NCI-H2107 (cell line): ENCODE measurements at places on chromosomes 2 and 18.

DNA sequence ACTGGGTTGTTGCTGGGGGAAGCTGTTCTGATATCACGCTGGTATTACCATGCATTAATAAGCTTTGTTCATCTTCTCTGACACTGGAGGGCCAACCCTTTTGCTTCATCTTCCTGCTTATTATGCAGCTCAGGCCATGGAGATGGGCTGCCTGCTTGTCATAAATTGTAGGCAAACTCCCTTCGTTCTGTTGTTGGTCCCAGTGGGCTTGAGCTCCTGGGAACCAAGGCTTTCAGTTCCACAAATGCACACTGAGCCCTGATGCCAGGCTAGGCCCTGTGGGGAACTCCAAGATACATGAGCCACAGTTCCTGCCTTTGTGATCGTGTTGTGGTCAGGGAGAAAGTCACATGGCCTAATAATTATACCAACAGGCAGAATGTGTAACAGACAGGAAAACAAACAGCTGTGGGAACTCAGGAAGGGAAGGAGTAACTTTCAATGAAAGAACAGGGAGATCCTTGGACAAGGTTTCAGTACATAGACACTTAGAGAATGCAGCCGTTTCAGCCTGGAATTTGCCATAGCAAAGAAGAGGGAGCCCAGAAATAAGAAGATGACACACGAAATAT lies 49.0 kb upstream of the BCL2L11 start:
- DNase-seq = no peak

- DNase-seq = no peak
Observed at GRCh38 chr2:39300044-39300978, 56.5 kb upstream of the CDKL4 start.

- no peak for DNase-seq
Observed at GRCh38 chr18:36595046-36595817, 233.6 kb downstream of the TPGS2 start.

DNA sequence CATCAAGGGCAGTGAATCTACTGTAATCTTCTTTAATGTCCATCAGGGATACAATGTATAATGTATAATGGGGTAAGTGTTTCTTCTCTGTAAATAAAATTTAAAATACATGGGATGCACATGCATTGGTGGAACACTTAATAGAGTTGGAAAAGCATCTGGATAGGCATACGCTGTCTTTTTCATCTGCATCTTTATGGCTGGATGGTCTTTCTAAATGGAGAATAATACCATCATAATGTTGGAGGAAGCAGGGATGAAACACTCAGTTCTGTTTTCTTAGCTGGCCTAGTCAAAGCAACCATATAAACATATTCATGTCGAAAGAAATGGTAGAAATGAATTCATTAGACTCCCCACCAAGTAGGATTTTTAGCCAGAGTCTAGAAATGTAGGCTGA lies 202.8 kb downstream of the CDCA7 start:
- no peak for DNase-seq

- no peak for DNase-seq
Observed at GRCh38 chr2:155485141-155485842, 786.8 kb downstream of the KCNJ3 start.

- DNase-seq = no peak
Observed at GRCh38 chr2:77169426-77169825, 352.8 kb downstream of the LRRTM4 start.

- no peak for DNase-seq
Observed at GRCh38 chr2:48617618-48618017, at the start of gene GTF2A1L. Gene GTF2A1L (plus strand): TSS chr2:48617856. CDS start chr2:48617875, 19 bp downstream.

DNA sequence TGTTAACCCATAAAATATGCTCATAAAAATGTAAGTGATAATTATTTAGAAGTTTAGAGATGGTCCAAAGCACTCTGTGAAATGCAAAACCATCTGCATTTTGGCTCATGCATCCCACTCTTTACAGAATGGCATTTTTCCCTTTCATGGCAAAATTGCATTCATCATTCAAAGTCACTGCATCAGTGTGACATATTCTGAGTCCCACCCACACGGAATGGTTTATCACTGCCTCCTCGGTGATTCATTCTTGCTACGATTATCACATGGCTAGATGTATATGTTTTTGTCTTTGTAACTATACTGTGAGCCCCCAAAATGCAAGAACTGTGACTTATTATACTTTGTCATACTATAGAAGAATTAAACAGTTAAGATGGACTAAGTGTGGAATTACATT lies 293.0 kb downstream of the LRATD1 start:
- no peak for DNase-seq

DNA sequence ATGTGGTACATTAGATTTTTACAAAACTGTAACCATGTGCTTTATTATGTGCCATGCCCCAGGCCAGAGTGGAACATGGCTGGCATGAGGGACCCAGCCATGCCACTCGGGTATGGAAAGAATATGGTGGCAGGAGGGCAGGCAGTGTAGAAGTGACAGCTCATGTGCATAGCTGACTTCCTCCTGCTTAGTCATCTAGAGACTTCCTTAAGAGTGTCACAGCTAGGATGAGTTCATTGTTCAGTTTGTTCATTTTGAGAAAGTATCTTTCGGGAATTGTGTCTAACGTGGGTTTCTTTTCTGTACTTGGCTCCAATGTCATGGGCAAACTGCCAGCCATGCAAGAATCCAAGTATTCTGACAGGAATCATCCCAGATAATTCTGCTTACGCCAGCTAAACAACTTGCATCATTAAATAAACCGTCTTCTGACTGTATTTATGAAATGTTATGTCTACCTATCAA lies 94.3 kb upstream of the ITGB6 start:
- no peak for DNase-seq

- no peak for DNase-seq
Observed at GRCh38 chr2:208077276-208077675, 47.0 kb downstream of the CRYGD start.

GRCh38 chr2:240214790-240215675 lies 74.6 kb upstream of the OTOS start:
- no peak for DNase-seq

DNA sequence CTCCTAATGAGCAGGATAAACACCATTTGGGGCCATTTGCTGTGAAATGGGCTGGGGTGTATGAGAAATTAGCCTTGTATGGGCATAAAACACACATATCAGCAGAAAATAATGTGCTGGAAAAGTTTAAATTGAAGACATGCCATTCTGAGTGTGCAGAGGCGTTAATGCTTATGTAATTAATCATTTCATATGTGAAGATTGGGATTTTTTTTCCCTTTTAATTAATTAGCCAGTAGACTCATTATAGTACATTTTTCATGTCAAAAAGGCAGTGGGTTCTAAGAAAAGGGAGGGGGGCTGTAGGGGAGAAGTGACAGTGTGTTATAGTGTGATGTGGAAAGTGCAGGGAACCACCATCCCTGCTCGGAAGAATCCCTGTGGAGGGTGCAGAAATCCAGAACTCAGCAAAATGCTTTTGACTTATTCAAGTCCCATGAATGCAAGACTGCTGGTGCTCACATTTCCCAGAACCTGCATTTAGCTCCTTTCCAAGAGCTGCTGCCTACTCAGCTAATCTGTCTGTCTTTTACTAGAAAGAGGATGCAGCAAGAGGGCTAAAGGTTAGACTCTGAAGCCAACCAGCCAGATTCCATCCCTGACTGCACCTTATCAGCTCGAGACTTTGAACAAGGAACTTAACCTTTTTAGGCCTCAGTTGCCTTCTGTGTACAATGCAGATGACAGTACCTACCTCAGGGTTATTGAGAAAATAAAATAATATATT lies 11.6 kb upstream of the COX7A2L start:
- no peak for DNase-seq

GRCh38 chr2:33320573-33320972 lies 155.9 kb upstream of the RASGRP3 start:
- DNase-seq = no peak

GRCh38 chr18:61006687-61007224 lies 326.5 kb upstream of the CDH20 start:
- DNase-seq = no peak

- no peak for DNase-seq
Observed at GRCh38 chr18:12057419-12058039, 36.1 kb upstream of the ANKRD62 start.

DNA sequence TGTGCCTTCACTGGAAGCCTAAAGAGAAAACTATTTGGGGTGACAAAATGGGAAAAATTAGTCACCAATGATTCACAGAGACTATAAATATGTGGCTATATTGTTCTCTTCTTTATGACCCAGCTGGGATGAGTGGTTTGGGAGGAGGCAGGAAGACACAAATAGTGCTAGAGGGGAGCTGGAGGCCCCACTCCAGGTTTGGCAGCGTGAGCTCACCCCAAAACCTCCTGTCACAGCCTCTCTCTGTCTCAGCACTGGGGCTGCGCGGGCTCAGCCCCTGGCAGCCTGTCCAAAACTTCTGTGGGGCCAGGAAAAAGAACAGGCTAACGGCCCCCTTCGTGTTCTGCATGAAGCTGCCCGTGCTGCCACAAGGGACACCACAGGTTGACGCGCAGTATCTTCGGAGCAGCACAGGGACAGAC lies 73.2 kb upstream of the LCLAT1 start:
- no peak for DNase-seq
